ENCODE measurements at places on chromosomes 12 and 14.

GRCh38 chr12:57539134-57539768, 7.7 kb downstream of the DCTN2 start:
- no peak for DNase-seq

GRCh38 chr14:93319958-93320357, 12.9 kb downstream of the BTBD7 start:
- no peak for DNase-seq

DNA sequence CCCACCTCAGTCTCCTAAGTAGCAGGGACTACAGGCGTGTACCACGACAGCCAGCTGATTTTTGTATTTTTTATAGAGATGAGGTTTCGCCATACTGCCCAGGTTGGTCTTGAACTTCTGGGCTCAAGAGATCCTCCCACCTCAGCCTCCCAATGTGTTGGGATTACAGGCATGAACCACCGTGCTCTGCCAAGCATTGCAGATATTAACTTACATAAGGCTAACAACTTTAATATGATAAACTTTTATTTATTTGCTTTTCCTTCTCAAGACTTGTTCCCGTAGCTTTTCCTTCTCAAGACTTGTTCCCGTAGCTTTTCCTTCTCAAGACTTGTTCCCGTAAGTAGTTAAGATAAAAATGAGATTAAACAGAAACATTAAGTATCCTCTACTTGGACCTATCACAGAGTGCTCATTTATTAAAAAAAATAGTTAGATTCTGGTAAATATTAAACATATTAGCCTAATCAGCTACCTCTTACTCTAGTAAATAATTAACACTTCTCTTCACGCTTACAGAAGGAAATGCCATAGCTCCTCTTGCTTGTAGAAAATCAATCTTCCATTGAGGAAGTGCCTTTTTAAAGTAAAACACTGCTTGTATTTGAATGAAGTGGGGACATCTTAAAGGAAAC, 157.7 kb upstream of the KITLG start:
- DNase-seq: no peak

DNA sequence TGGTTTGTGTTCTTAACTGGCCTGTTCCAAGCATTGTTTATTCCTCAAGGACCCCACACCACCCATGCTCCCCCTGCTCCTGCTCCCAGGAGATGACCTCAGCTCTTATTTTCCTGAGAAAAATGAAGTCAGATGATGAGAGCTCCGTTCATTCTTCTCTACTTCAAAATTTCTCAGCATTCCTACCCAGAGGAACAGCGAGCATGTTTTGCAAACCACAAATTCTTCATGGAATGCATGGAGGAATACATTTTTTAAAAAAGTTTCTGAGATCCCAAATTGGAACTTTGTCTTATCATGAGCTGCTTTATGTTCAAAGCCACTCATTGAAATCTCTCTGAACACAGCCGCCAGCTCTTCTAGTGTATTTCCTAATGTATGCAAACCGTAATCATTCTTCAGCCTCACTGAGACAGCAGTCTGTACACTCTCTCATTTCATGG, 44.9 kb downstream of the SYNE2 start:
- peak; percentile 84 for DNase-seq

- DNase-seq: no peak
Measured at GRCh38 chr12:120115692-120116440, 687 bp downstream of the RAB35 start.

DNA sequence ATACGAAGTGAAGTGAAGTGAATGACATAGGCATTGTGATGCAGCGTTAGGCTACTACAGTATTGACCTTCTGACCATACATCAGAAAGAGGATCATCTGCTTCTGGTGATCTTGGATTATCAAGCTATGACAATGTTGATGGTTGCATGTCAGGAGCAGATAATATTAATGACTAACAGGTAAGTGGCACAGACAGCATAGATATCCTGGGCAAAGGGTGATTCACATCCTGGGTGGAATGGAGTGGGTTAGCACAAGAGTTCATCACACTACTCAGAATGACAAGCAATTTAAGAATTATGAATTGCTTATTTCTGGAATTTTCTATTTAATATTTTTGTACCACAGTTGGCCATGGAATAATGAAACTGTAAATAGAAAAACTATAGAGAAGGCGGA, 397.9 kb upstream of the ATP2B1 start:
- no peak for DNase-seq

GRCh38 chr12:46470975-46471374, 98.4 kb upstream of the SLC38A2 start:
- DNase-seq: no peak

GRCh38 chr14:33056213-33056612, 117.5 kb downstream of the NPAS3 start:
- DNase-seq: no peak

DNA sequence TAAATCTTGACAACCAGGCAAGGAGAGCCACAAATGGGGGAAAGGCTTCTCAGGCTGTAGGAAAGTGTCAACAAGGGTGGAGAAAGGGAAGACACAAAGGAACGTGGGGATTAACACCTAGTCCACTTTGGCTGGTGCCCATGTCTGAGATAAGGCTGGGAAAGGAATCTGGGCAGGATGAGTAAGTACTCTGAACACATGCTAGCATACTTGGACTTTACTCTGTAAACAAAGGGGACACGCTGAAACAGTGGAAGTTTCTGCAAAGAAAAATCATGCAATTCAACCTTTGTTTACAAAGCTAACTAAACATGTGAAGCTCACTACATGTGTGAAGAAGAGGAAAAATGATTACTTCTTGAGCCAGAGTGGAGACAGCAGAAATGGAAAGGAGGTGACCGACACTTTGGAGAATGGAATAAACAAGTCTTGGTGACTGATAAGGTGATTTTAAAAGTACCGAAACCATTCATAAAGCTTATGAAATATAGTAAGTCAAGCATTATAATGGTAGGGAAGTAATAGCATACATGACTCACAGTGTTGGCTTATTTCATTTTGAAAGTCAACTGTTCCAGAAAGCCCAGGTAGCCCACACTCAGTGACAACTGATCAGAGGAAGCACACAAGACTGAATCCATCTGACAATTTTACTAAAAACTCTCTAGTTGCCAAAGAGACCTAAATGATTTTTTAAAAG, 13.2 kb downstream of the CPNE8 start:
- no peak for DNase-seq

GRCh38 chr14:60353420-60353819, 104.4 kb downstream of the PPM1A start:
- DNase-seq: no peak

DNA sequence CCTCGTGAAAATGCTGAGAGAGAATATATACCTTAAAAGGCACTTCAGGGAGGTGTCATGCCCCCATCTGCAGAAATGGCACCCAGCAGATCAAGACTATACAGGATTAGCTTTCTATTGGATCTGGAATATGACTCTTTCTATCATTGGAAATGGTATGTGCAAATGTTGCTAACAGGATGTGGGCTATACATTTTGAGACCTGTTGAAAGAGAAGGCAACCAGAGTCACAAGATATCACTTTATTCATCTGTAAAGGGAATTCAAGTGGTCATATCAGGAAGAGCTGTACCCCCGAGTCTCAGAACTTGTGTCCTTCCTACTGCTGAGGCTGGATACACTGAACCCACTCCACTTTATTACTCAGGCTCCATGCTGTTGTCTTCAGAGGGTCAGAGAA, 46.1 kb upstream of the FRMD6 start:
- DNase-seq: no peak

- no peak for DNase-seq
Measured at GRCh38 chr12:9721394-9722092, 11.4 kb downstream of the CLECL1 start.

DNA sequence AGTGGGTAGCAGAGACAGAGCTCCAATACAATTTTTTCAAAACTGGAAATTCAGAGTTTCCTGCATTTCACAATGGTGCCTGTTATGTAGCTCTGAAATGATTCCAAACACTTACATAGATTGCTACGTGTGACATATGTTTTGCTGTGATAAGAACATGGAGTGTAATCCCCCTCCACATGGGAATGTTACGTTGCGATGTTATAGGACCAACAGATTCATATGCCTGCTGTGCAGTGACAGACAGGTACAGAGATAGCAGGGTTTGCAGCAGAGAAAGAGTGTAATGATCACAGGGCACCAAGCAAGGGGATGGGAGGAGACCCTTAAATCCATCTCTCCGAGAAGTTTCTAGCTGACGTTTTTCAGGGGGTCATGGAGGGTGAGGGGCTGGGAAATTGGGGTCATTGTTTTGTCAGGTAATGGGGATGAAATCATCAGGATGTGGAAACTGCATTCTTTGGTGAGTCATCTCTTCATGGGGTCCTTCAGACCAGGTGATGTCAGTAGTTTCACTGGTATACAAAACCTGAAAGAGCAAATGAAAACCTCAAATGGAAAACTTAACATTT, 76.6 kb upstream of the OSBPL8 start:
- no peak for DNase-seq

DNA sequence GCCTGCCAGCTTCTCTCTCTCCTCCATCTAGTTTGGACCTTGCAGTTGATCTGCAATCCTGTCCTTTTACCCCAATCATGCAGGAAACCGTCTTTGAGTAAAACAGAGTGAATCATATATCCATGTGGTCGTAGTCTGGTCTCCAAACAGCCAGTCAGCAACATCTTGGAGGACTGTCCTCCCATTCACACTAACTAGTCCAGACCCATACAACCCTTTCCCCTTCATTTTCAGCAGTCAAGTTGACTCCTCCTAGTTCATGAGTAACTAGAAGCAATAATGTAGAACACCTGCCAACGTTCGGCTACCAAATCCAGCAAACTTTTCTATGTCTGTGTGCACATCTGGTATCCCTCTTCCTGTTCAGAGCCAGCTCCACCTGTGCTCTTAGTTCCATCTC, 10.8 kb upstream of the BIN2 start:
- DNase-seq: no peak

- DNase-seq: no peak
Measured at GRCh38 chr14:95184413-95184790, 27.1 kb upstream of the DICER1 start.

DNA sequence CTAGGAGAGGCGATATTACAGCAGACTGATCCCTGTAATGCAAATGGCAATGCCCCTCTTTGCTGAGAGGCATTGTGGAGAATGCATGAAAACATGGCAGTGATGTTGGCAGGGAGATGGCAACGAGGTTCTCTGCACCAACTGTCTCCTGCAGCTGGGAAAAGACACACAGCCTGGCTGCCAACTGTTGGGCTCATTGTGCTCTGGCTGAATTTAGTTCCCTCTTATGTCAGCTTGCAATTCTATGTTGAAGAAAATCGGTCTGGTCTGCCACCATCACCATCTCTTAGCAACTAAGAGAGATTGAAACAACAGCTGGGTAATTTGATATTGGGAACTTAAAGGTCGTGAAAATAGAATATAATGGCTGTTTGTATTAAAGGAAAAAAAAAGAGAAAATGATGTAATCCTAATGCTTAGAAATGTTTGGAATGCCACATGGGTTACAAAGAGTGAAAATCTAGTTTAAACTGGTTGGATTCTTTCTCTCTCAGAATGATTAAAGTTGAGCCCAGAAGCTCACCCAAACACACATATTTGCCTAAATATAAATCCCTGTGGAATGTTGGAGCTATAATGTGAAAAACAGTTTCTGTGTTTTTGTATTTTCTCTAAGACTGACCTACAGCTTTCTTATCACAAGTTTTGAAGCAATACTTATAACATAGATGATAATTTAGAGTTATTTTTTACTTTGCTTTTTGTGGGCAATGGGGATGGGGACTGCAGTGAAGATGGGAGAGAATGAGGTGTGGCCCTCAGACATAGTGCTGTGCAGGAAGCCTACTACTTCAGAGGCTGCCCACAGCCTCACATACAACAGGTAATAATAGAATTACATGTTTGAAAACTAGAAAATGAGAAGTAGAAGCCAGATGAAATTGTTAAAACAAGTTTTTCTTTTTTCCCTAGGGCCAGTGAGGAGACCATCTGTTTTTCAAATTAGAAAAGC, 143.7 kb downstream of the AKAP6 start:
- DNase-seq: peak; percentile 47

- DNase-seq: no peak
Measured at GRCh38 chr12:94362653-94363052, 97.0 kb downstream of the CEP83 start.

GRCh38 chr12:52800259-52800917, 4.5 kb upstream of the KRT3 start:
- no peak for DNase-seq

- DNase-seq: no peak
Measured at GRCh38 chr12:106174876-106175275, 36.1 kb upstream of the NUAK1 start.

DNA sequence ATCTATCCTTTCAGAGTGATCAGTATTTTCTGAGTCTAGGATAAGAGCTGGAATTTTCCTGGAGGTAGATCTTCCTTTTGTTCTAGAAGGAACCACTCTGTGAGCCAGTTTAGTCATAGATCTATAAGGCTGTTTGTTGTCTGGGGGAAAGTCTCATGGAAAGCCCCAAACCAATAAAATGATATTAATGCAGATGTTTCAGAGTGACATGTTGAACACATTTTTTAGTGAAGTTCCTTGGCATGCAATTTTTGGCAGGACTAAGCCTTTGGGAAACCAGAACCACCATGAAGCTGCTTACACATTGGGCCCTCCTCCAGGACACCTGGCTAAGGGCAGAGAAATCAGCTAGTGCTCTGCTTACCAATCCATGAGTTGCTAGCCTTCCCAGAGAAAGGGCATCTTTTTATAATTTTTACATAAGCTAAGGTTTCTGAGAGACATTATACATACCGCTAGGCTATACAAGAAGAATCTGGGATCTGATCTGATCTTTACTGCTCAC, 101.5 kb upstream of the PCED1B start:
- DNase-seq: no peak

DNA sequence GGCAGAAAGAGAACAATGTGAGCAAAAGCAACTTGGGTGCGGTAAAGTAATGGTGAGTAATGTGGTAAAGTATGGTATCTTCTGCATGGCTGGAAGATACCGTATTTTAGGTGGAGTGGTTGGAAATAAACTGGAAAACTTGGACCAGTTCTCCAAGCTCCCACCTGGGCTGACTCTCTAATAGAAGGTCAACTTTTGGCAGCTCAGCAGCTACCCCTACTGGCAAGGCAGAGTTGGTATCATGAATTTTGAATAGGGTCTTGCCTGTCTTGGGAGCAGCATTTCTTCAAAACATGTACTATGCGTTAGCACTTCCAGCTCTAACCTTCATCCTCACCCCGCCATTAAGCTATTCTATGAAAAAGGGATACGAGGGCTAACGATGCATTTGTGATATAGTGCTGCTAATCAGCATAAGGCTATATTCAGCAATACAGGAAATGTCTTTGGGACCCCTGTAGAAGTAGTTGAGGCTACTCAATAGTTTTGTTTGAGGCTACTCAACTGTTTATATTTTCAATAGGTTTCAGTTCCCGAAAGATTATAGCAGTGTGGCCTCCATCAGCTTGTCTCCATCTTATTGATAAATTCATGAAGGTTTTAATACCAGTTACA, 276.3 kb upstream of the FAR2 start:
- peak; percentile 43 for DNase-seq

- DNase-seq: no peak
Measured at GRCh38 chr12:57101892-57102695, 9.1 kb downstream of the STAT6 start.

- no peak for DNase-seq
Measured at GRCh38 chr12:15763328-15763727, 25.9 kb downstream of the EPS8 start.
